Karpas-422 (cell line): ENCODE measurements at places on chromosomes 3 and 15. TPM values are rescaled to one million over a fixed set of nuclear protein-coding genes. Genes with fewer than 3 reads are reported as not detected.

Gene RBM6
- total RNA-seq: 88.3 and 109 TPM in 2 replicates

Gene ZIC4
- not detected in 2 replicates for total RNA-seq

Gene FOXB1
- not detected in 2 replicates for total RNA-seq

Gene TMEM158
- not detected in 2 replicates for total RNA-seq

Gene ERICH6
- total RNA-seq: 0.22 TPM in 1 of 2 replicates, not detected in the other

Gene CYP1A2
- not detected in 2 replicates for total RNA-seq

Gene UQCC5
- 23.4 and 29.7 TPM in 2 replicates for total RNA-seq

Gene LRRC58
- 25.8 and 50.5 TPM in 2 replicates for total RNA-seq

Gene NR2E3
- not detected in 2 replicates for total RNA-seq

Gene ARL14
- not detected in 2 replicates for total RNA-seq

Gene MGA
- 40.0 and 68.1 TPM in 2 replicates for total RNA-seq

GRCh38 chr3:60573494-60573893 lies 677.8 kb downstream of the FHIT start:
- H3K27ac ChIP-seq: no peak overlapping the region
- DNase-seq: no peak
- no peaks in the 10 kb centered on the region for H3K27me3 ChIP-seq
- H3K36me3 ChIP-seq: no peaks in the 10 kb centered on the region

DNA sequence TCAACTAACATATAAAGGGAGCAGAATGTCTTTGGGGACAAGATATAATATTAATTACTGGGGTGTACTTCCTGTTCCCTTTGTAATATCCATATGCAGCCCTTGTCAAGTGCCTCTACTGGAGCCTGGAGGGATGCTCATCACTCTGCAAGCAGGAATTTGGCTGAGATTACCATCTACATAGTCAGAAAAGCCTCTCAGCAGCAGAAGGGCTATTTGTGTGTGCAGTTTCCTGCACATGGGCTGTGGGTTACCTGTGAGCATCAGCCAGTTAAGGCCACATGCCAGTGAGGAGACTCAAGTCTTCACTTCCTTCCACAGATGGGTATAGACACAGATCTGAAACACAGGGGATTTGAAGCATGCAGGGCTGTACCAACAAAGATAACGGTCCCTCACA lies 278.1 kb upstream of the PLSCR5 start:
- H3K36me3 ChIP-seq: no peaks in the 10 kb centered on the region
- no peak overlapping the region for H3K4me3 ChIP-seq
- H3K4me1 ChIP-seq: no peaks in the 10 kb centered on the region
- no peaks in the 10 kb centered on the region for H3K27me3 ChIP-seq
- no peak overlapping the region for H3K27ac ChIP-seq
- no peak for DNase-seq

- H3K27me3 ChIP-seq: no peaks in the 10 kb centered on the region
- no peaks in the 10 kb centered on the region for H3K36me3 ChIP-seq
- H3K4me1 ChIP-seq: no peaks in the 10 kb centered on the region; the same call in 1 of the 2 replicates
- no peak overlapping the region for H3K27ac ChIP-seq
- H3K4me3 ChIP-seq: no peak overlapping the region
Measured at GRCh38 chr3:72109327-72110259, 324.6 kb upstream of the PROK2 start.

DNA sequence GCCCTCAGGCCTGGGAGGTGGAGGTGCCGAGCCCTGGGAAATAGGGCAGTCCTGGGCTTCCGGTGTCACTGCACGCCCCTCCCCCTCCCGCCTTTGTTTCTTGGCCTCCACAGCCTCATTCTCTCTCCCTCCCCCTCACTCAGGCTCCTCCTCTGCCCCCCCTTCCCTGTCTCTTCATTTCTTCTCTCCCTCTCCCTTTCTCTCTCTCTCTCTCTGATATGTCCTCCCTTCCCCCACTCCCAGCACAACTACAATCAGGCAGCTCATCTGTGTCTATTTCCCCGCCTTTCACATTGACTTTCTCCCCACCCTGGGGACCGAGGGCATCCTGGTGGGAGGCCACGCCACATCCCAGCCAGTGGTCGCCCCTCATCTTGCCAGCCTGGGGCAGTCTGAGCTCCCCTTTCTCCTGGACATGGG lies 40.2 kb downstream of the IDH2 start:
- H3K4me3 ChIP-seq: peak overlapping the region; percentile 44; the same call in 1 of the 2 replicates
- H3K36me3 ChIP-seq: no peaks in the 10 kb centered on the region
- peak overlapping the region; percentile 92 for H3K27ac ChIP-seq
- H3K27me3 ChIP-seq: no peaks in the 10 kb centered on the region
- peaks cover 71% of the 10 kb centered on the region for H3K4me1 ChIP-seq

DNA sequence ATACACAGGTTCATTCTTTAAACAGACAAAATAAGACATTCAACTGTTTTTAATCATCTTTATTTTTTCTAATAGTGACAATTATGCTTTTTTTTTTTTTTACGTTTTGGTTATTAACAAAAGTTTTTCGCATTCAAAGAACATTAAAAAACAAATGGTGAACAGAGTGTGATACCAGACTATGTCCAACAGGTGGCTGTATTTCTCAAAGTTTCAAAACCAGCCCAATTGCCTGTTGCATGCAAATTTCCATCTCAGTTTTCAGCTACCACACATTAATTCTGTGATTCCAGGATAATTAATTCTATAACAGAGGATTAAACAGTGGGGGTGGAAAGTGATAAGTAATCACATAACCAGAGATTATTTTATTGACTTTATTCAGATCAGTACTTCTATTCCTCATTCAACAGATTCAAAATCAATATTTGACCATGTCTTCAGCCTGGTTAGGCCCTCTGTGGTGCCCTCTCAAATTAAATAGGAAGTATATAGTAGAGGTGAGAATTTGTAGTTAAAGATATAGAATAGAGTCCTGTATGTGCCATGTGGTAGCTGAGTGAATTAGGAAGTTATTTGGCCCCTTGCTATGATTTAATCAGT lies 122.2 kb upstream of the DCBLD2 start:
- no peak overlapping the region for H3K4me3 ChIP-seq
- DNase-seq: peak; percentile 77
- no peak overlapping the region for H3K27ac ChIP-seq
- no peaks in the 10 kb centered on the region for H3K4me1 ChIP-seq

- H3K27ac ChIP-seq: no peak overlapping the region
- no peak overlapping the region for H3K4me3 ChIP-seq
- H3K36me3 ChIP-seq: no peaks in the 10 kb centered on the region
- no peaks in the 10 kb centered on the region for H3K27me3 ChIP-seq
- H3K4me1 ChIP-seq: no peaks in the 10 kb centered on the region
Measured at GRCh38 chr3:37987315-37987697, 3.3 kb upstream of the VILL start.

- no peak overlapping the region for H3K27ac ChIP-seq
- no peaks in the 10 kb centered on the region for H3K4me1 ChIP-seq
- H3K4me3 ChIP-seq: no peak overlapping the region
- H3K36me3 ChIP-seq: peaks cover 48% of the 10 kb centered on the region; the same call in 1 of the 2 replicates
Measured at GRCh38 chr15:42528970-42529369, 19.6 kb downstream of the LRRC57 start.

GRCh38 chr15:62739082-62739481 lies 303.5 kb upstream of the TPM1 start:
- H3K27me3 ChIP-seq: no peaks in the 10 kb centered on the region
- H3K27ac ChIP-seq: no peak overlapping the region
- H3K4me3 ChIP-seq: no peak overlapping the region

DNA sequence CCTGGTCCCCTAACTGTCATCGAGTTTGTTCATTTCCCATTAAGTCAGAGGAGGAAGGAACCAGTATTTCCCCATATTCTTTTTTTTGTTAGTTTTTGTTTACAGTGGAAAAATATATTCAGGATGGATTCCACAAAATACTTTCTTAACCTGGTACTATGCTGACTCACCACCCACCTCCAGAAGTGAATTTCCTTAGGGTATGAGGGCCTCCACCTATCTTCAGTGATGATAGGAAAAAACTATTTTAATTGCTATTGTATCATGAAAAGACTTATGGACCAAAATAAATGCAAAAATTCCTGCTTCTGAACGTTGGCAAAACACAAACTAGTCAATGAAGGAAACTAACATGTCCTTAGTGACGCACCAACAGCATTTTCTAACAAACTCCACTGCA lies 64.2 kb upstream of the FOXP1 start:
- H3K4me3 ChIP-seq: no peak overlapping the region
- H3K4me1 ChIP-seq: peaks cover 18% of the 10 kb centered on the region
- DNase-seq: no peak
- no peak overlapping the region for H3K27ac ChIP-seq
- H3K27me3 ChIP-seq: no peaks in the 10 kb centered on the region

DNA sequence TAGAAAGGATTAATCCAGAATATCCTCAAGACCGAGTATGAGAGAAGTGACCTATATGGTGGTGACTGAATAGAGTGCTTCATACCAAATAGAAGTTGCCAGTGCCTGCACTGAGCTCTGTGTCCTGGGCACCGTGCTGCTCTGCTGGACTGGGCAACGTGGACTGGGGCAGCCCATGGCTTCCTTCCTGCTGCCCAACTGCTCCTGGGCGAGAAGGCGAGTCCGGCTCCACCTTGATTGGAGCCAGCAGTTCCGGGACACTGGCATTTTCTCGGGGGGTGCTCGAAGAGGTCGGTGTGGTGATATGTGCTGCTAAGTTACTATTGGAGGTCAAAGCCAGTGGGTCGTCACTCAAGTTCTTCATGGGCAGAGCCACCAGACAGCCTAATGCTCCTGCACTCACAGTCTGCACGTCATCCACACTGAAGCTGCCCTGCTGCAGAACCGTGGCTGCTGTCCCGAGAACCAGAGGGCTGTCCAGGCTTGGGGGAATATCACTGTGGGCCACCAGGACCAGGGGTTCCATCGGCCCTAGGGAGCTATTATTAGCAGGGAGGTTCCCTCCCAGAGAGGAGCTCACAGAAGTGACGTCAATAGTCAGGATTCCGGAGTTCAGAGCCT lies 14.1 kb downstream of the ZXDC start:
- no peak overlapping the region for H3K27ac ChIP-seq
- H3K36me3 ChIP-seq: peaks cover 15% of the 10 kb centered on the region; the same call in 1 of the 2 replicates
- no peaks in the 10 kb centered on the region for H3K27me3 ChIP-seq
- H3K4me1 ChIP-seq: no peaks in the 10 kb centered on the region

DNA sequence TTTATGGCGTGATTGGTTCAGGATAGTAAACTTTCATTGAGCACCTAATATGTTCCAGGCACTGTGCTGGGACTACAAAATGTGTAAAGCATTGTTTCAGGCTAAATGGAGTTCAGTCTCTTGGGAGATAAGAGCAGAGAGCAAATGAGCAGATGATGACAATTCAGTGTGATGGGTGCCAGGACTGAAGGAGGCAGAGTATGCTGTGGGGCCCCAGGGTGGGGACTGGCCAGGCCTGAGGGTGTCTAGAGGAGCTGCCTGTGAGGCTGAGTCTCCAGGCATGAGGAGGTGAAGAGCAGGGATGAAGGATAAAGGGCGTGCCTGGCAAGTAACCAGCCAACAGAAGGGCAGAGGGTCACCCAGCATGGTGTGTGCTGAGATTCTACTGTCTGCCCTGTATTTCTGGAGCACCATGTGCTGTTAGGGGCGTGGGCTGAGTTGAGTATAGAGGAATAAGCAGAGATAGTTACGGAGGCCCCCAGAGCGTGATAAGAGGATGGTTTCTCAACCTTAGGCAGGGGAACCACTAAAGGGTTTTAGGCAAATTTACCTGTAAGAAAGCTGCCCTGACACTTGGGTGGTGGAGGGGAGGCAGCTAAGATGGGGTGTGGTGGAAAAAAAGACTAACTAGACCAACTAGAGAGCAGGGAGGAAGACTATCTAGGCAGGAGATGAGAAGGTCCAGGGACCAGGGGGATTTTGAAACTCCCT lies 38.5 kb downstream of the EPHB1 start:
- peak; percentile 63 for DNase-seq
- peaks cover 32% of the 10 kb centered on the region for H3K4me1 ChIP-seq
- H3K36me3 ChIP-seq: no peaks in the 10 kb centered on the region
- H3K4me3 ChIP-seq: peak overlapping the region; percentile 42
- no peaks in the 10 kb centered on the region for H3K27me3 ChIP-seq

- peaks cover 7% of the 10 kb centered on the region for H3K4me1 ChIP-seq
- H3K27me3 ChIP-seq: no peaks in the 10 kb centered on the region
- H3K4me3 ChIP-seq: no peak overlapping the region
- DNase-seq: no peak
Measured at GRCh38 chr3:44442596-44443309, 34.7 kb downstream of the ZNF445 start.
